NCI-H1105 (cell line): ENCODE measurements at places on chromosomes 5 and 9.

DNA sequence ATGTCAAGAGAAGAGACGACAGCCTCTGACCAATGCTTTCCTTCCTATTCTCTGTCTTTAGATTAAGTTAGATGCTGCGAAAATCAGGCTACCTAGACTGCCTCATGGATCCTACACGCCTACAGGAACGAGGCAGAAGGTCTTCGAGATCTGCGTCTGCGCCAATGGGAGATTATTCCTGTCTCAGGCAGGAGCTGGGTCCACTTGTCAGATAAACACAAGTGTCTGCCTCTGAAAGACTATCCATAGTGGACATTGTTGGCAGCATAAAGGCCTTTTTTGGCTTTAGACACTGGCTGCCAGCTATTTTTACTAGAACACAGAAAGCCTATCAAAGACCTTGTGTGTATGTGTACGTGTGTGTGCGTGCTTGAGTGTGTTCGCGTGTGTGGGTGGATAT is 90.9 kb upstream of the PPP1R2B start:
- no peak for DNase-seq

- DNase-seq, result no peak
Observed at GRCh38 chr9:36492865-36493264, 79.8 kb upstream of the MELK start.

GRCh38 chr9:120310035-120310434 is 269.9 kb downstream of the CDK5RAP2 start:
- no peak for DNase-seq

DNA sequence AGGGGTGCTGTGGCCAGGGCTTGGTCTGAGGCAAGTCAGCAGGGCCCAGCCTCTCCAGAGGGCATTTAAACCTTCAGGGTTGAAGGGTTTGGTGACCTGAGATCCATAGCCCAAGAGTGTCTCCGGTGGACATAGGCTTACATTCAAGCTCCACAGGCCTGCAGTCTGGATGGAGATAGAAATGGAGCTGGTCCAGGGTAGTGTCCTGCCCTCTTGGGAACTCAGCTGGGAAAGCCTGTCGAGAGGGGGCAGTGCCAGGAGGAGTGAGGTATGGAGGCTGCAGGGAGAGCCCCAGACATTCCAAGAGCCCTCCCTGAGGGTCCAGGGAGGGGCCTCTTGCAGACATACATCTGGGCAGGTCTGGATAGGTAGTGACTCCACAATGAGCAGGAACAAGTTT is 177.0 kb upstream of the MVB12B start:
- no peak for DNase-seq

GRCh38 chr9:133474215-133474614 is 4.7 kb downstream of the SLC2A6 start:
- no peak for DNase-seq
